Activated gamma-delta T cell (primary cell): ENCODE measurements at places on chromosomes 1 and 21.
A peak's percentile ranks its signal among the peaks of the same experiment; 100 is the strongest.

DNA sequence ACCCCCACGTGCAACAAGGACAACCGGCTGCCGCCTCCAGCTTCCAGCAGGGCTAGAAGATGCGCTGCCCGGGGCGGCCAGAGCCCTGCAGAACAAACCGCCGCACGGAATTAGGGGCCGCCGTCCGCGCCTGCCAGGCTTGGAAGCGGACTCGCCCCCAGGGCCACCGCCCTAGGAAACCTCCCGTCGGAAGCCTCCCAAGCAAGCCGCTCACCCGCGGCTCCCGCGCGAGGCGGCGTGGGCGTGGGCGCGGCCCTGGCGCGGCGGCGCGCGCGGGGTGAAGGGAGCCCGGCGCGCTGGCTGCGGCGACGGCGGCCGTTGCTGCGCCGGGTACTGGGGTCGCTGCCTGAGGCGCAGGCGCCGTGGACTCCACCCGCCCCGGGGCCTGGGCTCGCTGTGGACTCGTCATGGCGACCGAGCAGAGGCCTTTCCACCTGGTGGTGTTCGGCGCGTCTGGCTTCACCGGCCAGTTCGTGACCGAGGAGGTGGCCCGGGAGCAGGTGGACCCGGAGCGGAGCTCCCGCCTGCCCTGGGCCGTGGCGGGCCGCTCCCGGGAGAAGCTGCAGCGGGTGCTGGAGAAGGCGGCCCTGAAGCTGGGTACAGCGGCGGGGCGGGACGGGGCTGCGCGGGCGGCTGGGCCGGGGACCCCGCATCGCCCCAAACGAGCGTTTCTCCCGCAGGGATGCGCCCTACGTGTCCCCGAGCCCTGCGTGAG is at the start of gene SCCPDH:
SCCPDH (plus strand) TSS at position 394 of the 715 bp plus-strand sequence; CDS start at position 408, 14 bp downstream.
- peak; percentile 53 for DNase-seq

DNA sequence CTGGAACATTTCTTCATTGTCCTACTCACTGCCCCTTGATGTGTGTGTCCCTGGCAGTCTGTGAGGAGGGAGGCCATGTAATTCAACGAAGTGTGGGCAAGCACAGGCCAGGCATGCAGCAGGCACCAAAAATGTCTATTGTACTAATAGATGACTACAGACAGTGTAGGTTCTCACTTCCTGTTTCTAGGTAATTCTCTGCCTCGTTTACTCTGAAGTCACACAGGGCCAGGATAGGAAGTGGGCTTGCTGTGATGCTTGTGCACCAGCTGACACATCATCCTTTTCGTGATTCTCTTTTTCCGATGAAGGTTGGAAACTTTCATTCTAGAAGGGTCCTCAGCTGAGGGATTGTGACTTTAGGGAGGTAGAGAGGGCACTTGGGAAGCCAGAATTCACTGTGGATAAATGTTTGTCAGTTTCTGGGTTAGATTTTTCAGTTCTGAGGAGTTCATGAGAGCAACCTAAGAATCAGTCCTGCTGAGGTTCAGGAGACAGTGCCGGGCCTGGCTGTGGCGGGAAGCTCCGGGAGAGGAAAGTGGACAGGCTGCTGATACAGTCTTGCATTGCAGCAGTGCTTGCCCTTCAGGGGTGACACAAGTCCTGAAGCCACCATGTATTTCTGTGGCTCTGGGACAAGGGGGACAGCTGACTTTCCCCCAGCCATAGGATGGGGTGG is 4.3 kb upstream of the CSF1 start:
- no peak for DNase-seq

- no peak for DNase-seq
These were observed 129.1 kb downstream of the TOMM20 start for GRCh38 chr1:234999513-234999940.

- DNase-seq = no peak
These were observed 4.5 kb downstream of the IVNS1ABP start for GRCh38 chr1:185312361-185313138.

GRCh38 chr1:204443871-204444581 is 32.4 kb upstream of the PPP1R15B start:
- DNase-seq = no peak

DNA sequence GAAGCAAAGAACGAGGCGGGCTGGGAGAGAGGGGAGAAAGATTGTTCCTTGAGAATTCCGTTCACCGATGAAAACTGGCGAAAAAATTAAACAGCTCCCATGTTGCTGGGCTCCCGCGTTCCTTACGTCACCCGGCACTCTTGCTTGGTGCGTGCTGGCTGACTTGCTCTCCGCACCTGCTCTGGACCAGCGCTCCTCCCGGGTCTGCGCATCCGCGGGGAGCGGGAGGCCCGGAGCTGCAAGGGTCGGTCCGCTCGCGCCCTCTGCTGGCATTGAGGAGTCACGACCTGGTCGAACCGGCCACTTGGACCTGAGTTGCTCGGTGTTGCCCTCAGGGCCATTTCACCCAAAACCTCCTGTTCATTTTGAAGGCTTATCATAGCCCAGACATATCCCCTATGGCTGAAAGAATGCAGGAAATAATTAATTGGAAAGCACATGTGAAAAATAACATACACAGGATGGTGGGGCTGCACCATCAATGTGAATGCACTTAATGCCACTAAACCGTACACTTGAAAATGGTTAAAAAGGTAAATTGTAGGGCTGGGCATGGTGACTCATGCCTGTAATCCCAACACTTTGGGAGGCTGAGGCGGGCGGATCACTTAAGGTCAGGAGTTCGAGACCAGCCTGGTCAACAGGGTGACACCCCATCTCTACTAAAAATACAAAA is 98.9 kb upstream of the BACE2 start:
- no peak for DNase-seq

GRCh38 chr1:203362720-203363025 is 11.8 kb upstream of the FMOD start:
- DNase-seq = no peak

- DNase-seq = no peak
These were observed 15.8 kb downstream of the DENND2D start for GRCh38 chr1:111184663-111185062.

- DNase-seq = no peak
These were observed 857.8 kb upstream of the B3GALT2 start for GRCh38 chr1:194043984-194044755.

DNA sequence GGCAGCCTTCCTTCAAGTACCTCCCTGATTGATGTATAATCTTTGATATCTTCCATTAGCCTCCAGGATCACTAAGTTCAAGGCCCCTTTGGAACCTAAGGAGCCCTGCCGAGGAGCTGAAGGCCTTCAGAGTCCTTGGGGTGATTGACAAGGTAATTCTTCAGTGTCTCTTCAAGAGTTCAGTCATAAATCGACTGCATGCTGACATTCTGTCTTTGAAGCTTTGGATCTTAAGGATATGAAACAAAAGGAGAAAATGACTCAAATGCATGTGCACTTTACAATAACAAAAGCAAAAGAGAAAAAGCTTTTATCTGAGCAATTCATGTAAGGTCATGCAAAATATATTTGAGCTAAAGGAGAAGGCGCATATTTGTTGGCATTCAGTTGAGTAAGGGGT is 125.3 kb downstream of the RPS6KC1 start:
- no peak for DNase-seq

- no peak for DNase-seq
These were observed 61.4 kb upstream of the HMCN1 start for GRCh38 chr1:185672719-185673360.

- DNase-seq = no peak
These were observed 40.1 kb upstream of the HMCN1 start for GRCh38 chr1:185694081-185694480.

DNA sequence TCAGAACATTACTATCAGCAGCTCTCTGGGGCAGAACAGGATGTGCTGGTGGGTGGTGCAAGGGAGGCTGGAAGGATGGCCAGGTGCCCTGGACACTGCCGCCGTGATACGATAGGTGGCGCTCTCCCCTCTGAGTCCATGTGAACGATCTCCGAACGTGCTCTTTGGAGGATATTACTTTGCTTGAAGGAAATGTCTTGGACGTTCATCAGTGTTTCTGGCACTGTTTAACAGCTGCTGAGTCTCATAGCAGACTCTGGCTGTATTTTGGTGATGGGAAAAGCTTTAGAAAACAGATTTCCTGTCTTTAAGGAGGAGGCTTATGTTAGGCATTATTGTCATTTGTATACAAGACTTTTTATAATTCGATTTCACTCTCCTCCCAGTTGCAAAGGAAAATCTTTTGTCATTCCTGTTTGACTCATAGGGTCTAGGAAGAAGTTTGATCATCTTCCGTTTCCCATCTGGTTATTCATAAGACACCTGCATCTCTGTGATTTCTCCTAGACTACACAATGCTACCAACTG is 386.2 kb upstream of the ADGRL2 start:
- DNase-seq = no peak

GRCh38 chr1:233242827-233243483 is 52.6 kb downstream of the PCNX2 start:
- no peak for DNase-seq

GRCh38 chr1:53359225-53359933 is 31.5 kb upstream of the LRP8 start:
- no peak for DNase-seq

GRCh38 chr21:33458861-33459260 is 20.9 kb downstream of the TMEM50B start:
- no peak for DNase-seq

DNA sequence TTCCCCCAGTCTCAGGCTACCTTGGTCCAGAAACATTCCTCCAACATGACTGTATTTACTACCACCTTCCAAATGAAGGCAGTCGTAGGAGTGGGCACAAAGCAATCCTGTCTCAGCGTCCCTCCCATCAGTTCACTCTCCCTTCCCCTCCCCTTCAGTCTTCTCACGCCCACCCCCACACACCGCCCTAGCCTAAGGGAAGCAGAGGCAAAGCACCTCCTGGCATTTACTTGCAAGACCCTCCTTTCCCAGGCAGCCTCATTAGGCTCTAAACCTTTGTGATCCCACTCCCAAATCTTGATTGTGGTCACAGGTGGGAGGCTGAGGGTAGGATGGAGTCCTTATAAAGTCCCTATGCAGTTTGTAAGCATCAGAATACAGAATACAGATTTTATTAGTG is 23.9 kb upstream of the LPAR3 start:
- DNase-seq = no peak

- no peak for DNase-seq
These were observed 143.2 kb downstream of the HHIPL2 start for GRCh38 chr1:222404710-222405109.

GRCh38 chr1:61748566-61748965 is 6.3 kb downstream of the PATJ start:
- DNase-seq = no peak

DNA sequence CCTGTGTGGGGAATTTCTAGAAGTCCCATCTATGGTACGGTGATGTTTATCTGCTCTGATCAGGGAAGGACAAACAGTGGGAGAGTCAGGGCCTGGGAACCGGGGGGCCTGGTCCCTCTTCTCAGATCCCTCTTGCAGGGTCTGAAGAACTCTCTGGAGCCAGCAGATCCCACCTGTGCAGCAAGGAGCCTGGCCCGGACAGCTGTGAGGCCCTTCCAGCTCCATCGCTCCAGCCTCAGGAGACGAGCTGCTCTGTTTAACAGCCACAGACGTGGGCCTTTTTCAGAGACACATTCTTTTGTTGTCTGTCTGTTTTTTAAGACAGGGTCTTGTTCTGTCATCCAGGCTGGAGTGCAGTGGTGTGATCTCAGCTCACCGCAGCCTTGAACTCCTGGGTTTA is 14.5 kb downstream of the C1orf174 start:
- DNase-seq = no peak

GRCh38 chr21:36946949-36947356 is 19.5 kb downstream of the HLCS start:
- no peak for DNase-seq

- no peak for DNase-seq
These were observed 57.6 kb downstream of the MAN1C1 start for GRCh38 chr1:25673962-25674806.

DNA sequence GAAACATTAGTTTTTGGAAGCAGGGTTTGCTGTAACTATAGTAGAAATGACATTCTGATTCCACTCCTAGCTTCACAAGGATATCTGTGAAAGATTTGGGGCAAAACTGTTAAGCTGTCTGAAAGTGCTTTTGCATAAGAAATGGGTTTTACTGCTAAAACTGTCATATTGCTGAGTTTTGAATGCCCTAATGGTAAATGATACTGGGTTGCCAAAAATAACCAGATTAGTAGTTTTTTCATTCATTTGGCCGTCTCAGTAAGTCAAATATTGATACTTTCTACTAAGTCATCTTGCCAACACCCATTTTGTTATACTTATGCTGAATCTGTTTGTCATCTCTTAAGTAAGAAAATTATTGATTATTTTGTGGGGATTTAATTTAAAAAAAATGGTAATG is 399 bp upstream of the PTPRC start:
- no peak for DNase-seq

GRCh38 chr1:152876827-152877226 is 1.3 kb upstream of the SMCP start:
- no peak for DNase-seq

DNA sequence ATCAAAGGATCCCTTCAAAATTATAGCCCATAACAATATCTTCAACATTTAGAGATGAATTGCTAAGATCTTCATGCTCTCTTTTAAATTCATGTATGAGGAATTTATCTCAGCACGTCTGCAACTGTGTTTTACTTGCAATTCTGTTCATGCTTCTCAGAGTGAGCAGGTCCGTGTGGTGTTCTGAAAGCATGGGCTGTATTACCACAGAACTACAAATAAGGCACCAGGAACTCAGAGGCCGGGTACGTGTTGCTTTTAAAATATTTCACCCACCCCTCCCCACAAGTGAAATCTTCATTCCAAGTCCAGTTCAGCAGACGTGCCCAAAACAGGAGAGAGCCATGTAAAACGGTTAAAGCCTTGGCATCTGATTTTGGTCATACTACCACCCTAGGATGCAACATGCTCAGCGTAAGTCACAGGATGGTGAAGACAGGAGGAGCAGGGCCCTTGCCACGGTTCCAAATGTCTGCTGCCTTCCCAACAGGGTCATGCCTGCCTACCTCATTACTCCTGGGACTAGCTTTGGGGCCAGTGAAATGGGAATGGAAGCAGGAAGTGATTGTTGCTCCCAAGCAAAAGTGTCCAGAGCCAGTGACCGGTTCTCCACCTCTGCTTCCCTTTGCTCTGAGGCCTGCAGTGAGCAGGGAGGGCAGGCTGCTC is 133.7 kb downstream of the PTPN14 start:
- no peak for DNase-seq

GRCh38 chr1:119646521-119647227 is 1.4 kb downstream of the ZNF697 start:
- no peak for DNase-seq

DNA sequence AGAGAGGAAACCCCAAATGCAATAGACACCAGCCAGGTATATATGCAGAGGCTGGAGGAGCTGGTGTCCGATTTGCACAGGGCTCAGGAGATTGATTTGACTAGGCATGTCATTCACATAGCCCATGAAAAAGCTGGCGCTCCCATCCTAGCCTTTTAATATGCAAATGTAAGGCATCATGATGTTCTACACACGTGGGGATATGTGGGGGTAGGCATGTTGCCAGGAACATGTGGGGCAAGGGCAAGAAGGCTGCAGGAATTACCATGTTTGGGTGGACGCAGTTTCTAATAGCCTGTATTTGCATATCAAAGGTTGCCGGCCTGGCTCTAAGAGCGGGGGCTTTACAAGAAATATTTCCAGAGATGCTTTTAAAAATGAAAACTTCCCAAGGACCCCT is 11.7 kb upstream of the SH3GLB1 start:
- no peak for DNase-seq

GRCh38 chr1:8015036-8015808 is 10.9 kb downstream of the ERRFI1 start:
- DNase-seq = no peak

GRCh38 chr1:109027841-109028240 is 14.1 kb downstream of the WDR47 start:
- no peak for DNase-seq

GRCh38 chr1:64898107-64898861 is 68.1 kb downstream of the JAK1 start:
- DNase-seq = no peak
